Bone marrow (tissue), 2 donors: ENCODE measurements at places on chromosomes 7 and 10.

GRCh38 chr7:80087051-80087770 lies 47.4 kb upstream of the GNAI1 start:
- DNase-seq = no peak

- DNase-seq = no peak
These were observed 380.9 kb downstream of the PARD3 start for GRCh38 chr10:34434119-34434594.

- no peak for DNase-seq
These were observed 172.7 kb downstream of the PLXNA4 start for GRCh38 chr7:132403465-132404110.

GRCh38 chr10:119355930-119356329 lies 148.6 kb downstream of the GRK5 start:
- no peak for DNase-seq

DNA sequence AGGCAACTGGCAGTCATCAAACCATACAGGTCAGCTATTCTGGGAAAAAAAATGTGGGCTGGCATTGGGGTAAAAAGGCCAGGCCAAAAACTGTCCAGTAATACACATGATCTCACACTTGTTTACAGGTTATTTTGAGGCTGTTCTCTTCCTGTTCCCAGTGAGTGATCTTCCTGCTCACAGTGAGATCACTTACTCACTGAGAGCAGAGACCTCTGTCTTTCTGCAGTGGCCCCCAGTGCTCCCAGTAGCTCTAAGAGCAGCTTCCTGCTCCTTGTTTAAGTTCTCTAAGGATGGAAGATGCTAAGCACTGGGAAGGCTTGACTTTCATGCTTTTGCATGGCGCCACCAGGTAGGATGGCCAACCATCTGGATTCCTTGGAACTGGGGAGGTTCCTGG lies 93.5 kb upstream of the KIAA1217 start:
- DNase-seq = no peak

- no peak for DNase-seq
These were observed 167.2 kb upstream of the HGF start for GRCh38 chr7:81937091-81937490.

DNA sequence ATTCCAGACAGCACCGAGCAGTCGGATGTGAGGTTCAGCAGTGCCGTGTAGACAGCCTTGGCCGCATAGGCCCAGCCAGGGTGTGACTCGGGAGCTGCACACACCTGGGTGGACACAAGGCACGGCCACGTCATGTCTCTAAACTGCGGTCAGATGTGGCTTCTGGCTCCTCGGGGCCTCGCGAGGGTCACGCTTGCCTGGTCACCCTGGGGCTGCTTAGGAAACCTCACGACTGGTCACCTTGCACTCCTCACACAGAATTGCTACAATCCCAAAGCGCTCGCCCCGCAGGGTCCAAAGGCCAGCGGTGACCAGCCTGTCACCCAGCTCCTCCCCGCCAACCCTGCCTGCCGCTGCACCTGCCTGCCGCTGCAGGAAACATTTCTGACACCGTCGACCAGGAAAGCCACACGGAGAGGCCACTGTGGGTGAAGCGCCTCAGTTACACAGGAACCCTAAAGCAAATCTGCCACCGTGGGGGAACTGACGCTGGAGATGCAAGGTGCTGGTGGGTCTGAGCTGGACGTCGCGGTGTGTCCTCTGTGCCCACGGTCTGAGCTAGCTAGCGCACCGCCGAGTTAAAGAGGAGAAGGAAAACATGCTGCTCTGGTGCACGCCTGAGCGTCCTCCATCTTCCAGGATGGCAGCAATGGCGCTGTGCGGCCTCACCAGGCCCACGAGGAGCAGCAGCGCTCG lies 5.0 kb downstream of the GPER1 start:
- DNase-seq = no peak

- no peak for DNase-seq
These were observed 23.2 kb downstream of the CFAP58 start for GRCh38 chr10:104376784-104377300.
